Nucleus accumbens (tissue), 56 donors: ENCODE measurements at places on chromosomes 1 and 21.

GRCh38 chr1:46642115-46642680, 25.6 kb upstream of the MOB3C start:
- no peak for DNase-seq

GRCh38 chr1:211331011-211331709, 4.5 kb downstream of the TRAF5 start:
- DNase-seq: no peak

DNA sequence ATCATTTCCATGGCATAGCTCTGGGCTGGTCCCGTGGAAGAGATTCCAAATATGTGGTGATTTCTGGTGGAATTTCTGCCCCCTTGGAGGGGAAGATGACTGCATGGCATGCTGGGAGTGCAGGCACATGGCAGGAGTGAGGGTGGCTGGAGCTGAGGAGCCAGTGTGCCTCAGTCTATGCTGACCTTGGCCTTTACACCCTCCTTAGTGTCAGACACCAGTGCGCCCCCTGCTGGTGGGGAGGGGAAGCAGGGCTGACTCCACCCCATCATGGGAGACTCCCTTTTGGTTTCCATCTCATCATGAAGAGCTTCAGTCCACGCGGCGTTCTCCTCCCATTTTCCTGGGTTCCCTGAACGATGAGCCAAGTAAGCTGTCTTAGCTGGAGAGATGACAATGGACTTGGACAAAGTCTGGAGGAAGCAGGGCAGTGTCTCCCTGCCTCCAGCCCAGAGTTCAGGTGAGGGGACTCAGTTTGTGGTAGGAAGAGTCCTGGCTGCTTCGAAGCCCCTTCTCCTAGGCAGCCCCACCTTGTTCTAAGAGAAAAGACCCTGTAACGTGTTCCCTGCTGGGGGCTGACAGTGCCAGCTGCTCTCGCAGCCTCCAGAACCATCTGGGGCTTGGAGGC, 10.3 kb downstream of the ALX3 start:
- DNase-seq: no peak

DNA sequence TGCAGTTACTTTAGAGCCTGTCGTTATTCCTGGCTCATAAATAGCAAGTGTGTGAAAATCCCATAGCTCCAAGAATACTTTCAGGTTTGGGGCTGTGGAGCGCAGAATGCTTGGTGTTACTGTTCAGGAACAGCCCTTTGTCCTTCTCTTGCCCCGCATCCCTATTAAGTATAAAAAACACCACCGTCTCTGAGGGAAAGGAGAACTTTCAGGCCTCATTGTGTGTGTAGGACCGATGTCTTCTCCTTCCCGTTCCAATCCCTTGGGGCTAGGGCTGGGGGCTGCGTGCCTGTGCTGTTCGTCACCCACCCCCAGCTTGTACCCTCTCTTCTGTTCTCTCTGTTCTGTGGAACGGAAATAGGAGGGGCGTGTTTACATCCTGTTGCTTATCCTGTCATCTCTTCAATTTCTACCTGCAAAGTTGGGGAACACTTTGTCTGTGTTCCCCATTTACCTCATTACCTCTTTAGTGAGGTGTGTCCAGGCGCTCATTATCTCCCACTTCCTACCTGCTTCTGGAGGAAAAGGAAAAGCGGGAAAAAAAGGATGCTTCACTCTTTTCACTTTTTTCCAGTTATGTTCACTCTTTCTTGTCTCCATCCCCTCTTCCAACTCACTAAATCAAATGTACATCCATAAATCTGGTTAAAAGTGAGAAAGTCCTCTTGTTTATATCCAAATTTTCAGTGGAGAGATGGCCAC, 788 bp upstream of the TXNIP start:
- DNase-seq: no peak

GRCh38 chr1:173627269-173627668, 7.9 kb upstream of the TEX50 start:
- no peak for DNase-seq
